8988T (cell line): ENCODE measurements at places on chromosomes 12 and 14.

GRCh38 chr12:78929075-78929418 is 64.5 kb downstream of the SYT1 start:
- no peak for DNase-seq

- DNase-seq = no peak
Observed at GRCh38 chr12:131943389-131943788, 6.4 kb upstream of the EP400 start.

DNA sequence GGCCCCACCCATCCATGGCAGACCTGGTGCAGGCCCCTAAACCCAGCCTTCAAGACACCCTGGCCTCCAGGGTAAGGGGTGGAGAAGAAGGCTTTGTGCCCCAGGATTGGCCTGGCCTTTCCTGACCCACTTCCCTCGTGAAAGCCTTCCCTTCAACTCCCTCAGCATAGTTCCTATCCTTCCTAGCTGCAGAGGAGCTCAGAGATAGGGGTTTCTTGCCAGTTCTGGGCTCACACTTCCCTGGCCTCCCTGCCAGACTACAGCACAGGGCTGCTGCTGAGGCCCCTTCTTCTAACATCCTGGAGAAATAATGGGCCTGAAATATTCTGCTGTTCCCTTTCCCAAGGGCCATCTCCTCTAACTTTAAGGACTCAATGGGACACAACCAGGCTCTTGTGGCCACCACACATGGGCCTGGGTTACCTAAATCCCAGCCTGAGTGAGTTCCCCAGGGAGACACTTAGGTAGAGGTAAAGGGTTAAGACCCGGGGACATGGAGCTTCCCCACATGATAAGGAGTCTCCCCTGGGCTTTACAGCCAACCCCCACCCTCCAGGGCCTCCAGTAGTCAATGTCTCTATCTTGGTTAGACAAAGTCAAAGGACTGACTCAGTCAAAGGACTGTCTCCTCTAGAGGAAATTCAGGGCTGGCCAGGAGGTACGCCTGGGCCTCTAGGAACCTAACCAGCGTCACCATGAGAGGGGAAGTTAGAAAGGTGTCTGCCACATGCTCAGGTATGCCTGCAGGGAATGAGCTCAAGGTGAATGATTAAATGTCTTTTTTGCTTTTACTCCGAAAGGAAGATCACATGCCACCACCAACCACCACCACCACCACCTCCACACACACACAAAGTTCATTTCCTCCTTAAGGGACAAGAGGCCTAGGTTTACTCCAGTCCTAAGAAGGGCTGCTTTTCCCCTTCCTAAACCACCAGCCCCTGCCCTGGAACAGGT is 7.1 kb downstream of the ZFP36L1 start:
- no peak for DNase-seq

DNA sequence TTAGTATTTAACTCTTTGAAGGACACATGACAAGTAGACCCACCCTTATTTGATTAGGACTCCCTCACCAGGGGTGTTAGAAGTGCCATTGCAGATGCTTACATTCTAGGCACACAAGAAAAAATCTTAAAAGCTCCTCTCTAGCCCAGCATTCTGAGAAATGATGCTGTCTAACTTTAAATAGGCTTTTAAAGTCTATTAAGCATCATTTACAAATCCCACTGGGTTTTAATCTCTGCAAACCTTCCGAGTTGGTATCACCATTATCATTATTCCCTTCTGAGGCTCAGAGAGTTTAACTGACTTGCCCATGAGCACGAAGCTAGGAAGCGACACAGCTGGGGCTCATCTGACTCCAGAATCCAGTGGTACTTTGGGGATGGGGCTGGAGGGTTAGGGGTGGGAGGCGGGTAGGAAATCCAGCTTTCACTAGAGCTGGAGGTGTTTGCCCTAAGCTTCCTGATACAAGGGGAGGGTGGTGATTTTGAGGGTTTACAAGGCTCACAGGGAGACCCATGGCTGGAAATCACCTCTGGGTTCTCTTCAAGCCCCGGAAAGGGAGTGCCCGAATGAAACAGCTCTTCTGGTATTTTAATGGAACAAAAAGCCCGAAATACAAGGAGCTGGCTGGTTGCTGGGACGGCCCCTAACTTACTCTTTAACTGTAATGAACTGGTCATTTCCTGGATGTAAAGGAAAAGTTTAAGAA is 109.2 kb upstream of the FUT8 start:
- DNase-seq = no peak

- DNase-seq = no peak
Observed at GRCh38 chr14:99718031-99718810, 34.1 kb downstream of the CYP46A1 start.

DNA sequence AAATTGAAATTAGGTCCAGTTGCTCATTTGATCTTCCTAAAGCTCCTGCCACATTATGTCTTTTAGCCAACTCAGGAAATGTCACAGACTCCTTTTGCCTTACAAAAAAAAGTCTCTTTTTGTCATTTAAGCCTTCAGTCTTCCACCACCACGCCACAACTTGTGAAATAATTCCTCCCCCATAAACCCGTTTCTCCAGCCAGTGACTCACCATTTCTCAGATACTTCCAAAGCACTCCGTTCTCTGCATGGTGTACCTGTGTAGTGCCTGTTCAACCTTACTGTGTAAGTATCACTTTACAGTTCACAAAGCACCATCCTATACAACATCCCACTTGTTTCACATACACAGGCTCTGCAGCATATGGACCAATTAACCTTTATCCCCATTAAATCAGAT is 139.5 kb upstream of the AEBP2 start:
- DNase-seq = no peak

GRCh38 chr12:93912086-93912733 is 235.0 kb downstream of the CRADD start:
- DNase-seq = no peak

- no peak for DNase-seq
Observed at GRCh38 chr12:57089271-57090245, 644 bp downstream of the NAB2 start.

DNA sequence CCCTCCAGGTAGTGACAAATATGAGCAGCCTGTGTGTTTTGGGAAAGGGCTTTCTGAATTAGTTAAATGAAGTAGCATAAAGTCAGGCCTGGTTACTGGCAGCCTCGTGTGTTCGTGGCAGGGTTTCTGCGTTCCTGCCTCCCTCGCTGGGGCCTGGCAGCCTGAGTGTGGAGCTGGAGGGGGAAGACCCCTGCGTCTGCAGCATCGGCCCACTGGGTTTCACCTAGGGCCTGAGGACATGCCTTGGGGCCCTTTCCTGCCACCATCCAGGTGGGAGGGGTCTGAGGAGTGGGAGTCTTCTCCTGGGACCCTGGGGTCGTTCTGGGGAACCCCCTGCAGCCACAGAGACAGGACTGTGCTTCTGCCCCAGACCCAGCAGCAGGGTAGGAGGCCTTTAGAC is 20.4 kb upstream of the AMN start:
- no peak for DNase-seq

DNA sequence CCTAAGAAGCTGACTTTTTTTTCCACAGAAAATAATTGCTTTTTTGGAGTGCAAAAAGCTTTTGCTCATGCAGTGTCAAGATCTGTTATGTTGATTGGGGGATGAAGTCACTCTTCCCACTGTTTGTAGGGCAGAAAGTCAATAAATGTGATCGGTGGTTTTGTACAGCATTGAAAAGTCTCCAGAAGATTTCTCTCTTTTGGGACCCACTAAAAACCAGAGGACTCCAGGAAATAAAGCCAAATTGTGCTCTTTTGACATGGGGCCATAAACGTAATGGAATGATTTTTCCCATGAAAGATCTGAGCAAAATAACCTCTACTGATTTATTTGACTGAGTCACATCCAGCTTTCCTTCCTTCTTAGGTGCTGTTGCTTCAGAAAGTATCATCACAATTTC is 122.5 kb downstream of the SNAPC1 start:
- DNase-seq = no peak

DNA sequence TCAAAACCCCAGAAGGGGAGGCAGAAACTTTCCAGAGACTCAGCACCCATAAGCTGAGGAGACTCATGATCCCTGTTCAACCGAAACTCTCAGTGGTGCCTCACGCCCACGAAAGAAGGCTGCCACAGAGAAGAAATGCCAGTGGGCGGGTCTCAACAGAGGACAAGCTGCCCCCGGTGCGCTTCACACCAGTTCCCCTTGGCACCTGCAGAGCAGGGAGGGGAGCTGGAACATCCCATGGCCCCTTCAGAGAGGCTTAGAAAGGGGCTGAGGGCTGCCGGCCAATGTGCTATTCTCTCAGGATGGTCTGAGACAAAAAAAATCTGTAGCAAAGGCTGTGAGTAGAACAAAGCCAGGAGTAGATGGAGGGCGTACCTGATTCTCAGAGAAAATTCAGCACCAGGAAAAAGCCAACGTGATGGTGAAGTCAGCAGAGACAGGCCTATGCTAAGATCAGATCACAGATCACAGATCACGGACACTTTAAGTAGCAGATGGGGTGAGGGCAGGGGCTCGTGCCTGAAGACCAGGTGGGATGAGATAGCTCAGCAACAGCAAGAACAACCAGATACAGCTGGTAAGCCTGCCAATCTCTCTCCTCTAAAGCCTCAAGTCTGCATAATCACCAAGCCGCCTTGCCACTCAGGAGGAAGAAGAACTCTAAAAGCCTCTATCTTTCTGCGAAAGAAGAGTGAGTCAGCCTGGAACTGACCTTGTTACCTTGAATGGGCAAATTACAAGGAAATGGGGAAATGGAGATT is 206.4 kb upstream of the GRIP1 start:
- DNase-seq = no peak

DNA sequence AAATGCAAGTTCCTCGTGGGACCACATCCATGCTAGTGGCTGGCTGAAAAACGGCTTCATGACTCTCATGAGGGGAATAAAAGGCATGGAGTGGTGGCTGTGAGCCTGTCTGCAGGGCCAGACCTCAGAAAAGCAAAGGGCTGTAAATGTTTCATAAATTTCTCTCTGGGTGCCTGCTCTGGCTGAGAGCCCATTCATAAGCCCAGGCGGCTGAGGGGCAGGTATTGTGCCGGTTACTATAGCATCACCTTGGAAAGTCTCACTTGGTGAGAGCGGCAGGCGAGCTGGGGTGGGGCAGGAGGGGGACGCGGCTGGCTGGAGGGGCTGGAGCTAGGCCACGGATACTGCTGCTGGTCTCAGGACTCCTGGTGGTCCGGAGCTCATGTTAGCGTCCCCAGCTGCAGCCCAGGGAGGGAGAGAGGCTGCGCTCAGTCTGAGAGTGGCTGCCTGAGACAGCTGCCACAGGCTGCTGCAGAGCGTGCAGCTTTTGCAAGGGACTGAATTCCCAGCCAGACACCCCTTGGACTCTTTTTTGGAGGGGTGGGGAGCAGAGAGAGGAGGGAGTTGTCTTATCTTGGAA is at the start of gene SLC17A8:
TSS of gene SLC17A8 (plus strand) at position 431 of the 580 bp plus-strand sequence. CDS start 318 bp downstream, outside the sequence.
- DNase-seq = no peak

- DNase-seq = no peak
Observed at GRCh38 chr14:33259764-33260163, 321.1 kb downstream of the NPAS3 start.

- DNase-seq = no peak
Observed at GRCh38 chr14:104385111-104385510, 194.5 kb upstream of the C14orf180 start.
